Activated CD8-positive, alpha-beta memory T cell treated with anti-CD3 and anti-CD28 coated beads for 48 hours (primary cell): ENCODE measurements at places on chromosomes 7 and 10.

- no peak for DNase-seq
Observed at GRCh38 chr10:52434734-52435133, 120.7 kb downstream of the DKK1 start.

DNA sequence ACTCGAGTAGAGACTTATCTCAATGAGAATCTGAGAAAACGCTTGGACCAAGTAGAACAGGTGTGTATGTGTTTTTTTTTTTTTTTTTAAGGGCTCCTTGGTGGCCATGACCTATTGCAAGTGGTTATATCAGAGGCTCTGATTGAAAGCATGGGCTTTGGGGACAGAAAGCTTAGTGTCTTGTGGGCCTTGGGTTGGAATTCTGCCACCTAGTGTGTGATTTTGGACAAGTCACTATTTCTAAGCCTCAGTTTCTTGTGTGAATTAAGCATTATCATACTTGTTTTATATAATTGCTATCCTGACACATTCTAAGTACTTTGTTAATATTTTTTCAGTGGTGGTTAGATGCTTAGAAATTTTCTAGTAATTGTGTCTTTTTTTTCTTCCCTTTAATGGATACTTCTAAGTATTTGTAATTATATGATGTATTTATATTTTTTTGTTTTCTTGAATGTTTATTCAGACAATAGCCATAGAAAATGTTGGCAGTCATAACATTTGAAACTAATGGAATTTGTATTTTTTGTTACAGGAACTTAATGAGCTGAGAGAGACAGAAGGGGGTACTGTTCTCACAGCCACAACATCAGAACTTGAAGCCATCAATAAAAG lies 33.1 kb downstream of the SMC3 start:
- no peak for DNase-seq

DNA sequence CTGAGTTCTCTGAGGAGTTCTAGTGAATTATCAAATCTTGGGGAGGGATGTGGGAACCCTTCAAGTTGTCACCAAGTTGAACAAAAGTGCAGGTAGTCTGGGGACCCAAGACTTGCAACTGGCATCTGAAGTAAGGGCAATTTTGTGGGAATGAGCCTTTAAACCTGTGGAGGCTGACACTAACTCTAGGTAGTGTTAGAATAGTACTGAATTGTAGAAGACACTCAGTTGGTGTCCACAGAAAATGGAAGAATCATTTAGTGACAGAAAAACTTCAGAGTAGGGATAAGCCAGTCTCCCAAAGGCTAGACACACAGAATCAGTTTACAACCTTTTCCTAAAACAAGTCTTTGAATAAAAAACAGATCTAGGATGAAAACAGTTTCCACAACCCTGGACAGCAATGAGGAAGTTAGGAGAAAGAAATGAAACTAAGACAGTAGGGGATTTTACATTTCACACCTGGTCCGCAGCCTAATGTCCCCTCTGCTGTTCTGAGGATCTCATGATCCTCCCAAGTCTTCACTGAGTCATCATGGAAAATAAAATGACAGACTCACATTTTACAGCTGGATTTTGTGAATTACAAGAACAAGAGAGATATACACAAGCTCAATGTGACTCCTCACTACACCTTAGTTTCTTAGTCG lies 23.0 kb upstream of the ING3 start:
- DNase-seq = no peak

DNA sequence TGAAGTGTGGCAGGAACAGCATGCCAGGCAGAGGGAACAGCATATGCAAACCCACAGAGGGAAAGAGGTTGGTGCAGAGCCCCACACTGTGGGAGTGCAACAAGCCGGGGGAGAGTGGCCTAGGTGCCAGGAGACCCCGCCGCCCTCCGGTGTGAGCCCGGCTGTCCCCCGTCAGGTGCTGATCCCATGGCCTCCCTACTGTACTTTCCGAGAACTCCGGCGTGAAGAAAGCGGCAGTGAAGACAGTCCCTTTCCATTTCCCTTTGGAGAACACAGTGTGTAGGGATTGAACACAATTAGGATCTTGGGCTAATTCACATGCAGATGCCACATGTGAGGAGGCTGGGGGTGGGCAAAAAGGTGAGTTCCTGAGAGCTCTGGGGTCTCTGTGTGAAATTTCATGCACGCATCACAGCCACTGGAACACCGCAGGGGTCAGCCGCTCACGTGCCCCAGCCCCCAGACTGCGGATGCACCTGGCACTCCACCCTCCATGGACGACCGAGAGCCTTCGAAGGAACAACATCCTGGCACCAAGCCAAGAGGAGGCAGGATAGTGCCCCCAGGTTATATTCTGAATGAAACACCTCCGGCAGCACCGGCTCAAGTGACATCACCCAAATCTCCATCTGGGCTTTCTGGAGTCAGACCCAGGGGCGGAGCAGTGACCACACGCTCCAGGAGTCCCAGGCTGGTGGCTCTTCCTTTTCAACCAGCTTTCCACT lies 82.1 kb upstream of the PPP2R2D start:
- no peak for DNase-seq
